ENCODE measurements at places on chromosomes 13 and 19.

- no peak for DNase-seq
Measured at GRCh38 chr13:51995677-51996551, 15.3 kb downstream of the ATP7B start.

GRCh38 chr13:29522044-29522685, 73.3 kb downstream of the SLC7A1 start:
- no peak for DNase-seq

DNA sequence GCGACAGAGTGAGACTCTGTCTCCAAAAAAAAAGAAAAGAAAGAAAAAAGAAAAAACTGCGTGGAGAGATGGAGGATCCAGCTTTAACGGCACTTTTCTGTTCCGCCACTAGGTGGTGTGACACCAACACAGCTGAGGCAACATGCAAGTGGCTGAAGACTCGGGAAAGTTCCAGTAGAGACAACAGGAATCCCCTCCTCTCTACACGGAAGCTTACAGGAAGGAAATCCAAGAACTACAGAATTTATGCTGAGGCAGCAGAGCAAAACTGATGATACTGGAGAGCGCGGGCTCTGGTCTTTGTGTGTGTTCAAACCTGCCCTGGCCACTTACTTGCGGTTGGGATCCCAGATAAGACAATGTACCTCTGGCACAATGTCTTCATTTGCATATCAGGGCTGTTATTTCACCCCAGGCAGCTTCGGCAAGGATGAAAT, 9.9 kb downstream of the RANBP3 start:
- peak; percentile 52 for DNase-seq

DNA sequence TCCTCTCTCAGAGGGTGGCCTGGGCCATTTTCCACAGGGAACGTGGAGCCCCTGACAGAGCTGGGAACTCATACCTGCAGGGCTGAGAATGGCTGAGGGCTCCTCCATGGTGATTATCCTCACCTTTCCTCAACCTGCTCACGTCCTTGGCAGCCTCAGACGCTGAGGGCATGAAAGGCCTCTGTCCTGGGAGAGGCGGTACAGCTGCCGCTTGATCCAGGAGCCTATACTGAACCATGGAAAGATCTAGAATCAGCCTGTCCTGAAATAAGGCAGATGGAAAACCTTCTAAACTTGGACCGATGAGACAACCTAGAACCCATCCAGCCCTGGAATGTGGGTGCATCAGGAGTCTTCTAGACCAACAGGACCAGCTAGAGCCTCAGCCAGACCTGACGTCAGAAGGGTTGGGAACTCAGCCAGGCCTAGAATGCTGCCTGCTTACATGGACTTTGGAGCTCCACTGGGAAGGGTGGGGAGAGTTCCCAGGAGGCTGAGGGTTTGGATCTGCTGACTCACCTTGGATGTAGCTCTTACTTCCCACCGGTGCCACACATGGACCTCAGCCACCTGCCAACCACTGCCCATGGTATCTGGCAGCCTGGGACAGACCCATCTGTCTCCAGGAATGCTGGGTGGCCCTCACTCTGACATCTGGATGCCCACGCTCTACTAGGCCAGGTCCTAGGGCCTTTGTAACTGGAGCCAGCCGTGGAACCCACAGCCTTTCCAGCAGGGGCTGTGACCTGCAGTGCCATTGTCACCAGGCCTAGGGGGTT, 7.5 kb downstream of the KCTD15 start:
- no peak for DNase-seq

GRCh38 chr19:588093-588740, 1.5 kb upstream of the HCN2 start:
- peak; percentile 75 for DNase-seq

- no peak for DNase-seq
Measured at GRCh38 chr19:10832939-10833296, 3.1 kb downstream of the TMED1 start.

DNA sequence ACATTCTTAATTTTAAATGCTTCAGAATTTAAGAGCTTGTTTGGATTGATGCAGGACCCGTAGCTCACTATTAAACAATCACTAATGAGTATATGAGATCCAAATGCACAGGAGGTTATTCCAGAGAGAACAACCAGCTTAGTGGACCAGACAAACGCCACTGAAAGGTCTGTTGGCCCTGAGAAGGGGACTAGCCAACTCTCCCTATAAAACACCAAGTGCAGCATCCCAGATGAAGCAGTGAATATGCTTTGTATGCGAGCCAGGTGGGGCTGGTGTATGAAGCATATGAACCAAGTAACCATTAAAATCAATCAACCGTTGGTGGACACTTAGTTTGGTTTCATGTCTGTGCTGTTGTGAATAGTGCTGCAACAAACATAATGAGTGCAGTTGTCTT, 9.8 kb upstream of the LILRB1 start:
- no peak for DNase-seq
